ENCODE measurements at places on chromosomes 7 and 10.

- no peak for DNase-seq
Measured at GRCh38 chr10:102433619-102434046, 1.3 kb upstream of the CUEDC2 start.

DNA sequence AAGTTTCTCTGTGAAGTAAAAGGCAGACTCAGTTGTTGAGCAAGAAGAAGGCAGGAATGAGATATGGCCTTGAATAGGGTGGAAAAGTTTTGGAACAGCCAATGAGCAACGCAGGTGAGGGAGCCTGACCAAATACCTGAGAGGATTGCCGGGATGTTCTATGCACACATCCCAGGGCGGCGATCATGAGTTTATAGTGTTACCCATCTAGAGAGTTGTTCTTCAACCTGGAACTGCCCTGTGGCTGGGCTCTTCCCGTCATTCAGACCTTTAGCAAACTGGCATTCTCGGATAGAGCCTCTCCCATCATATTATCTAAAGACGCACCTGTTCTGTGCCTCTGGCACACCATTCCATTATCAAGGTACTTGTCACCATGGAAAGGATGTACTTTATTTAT, 103.0 kb upstream of the KIF5B start:
- no peak for DNase-seq

DNA sequence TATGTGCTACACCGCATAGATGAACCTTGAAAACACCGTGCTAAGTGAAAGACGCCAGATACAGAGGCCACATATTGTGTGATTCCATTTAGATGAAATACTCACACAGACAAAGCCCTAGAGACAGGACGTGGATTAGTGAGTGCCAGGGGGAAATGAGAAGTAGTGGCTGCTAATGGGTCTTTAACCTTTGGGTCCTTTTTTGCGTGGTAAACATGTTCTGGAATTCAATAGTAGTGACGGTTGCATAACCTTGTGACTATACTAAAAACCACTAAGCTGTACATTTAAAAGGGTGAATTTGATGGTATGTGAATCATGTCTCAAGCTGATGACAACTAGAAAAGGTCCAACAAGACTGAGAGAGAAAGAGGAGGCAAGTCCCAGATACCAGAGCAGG, 15.6 kb downstream of the SMKR1 start:
- DNase-seq: no peak

GRCh38 chr7:39310699-39311098, 255.5 kb upstream of the YAE1 start:
- no peak for DNase-seq

DNA sequence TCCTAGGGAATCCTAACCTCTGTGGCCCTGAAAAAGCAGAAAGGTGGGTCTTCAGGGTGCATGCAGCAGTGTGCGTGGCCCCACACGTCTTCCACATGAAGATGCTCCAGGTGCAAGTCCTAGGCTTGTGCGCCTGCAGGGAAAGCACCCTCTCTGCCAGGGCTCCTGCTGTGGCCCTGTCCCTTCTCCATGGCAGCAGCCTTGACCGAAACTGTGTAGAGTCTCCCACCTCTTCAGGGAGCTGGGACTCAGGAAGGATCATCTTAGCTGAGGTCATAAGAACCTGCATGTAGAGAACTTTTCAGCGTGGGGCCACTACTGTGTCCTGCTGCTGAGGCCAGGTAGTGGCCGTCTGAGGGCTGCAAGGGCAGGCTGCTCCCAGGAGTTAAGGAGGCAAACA, 6.3 kb upstream of the CSGALNACT2 start:
- DNase-seq: no peak

DNA sequence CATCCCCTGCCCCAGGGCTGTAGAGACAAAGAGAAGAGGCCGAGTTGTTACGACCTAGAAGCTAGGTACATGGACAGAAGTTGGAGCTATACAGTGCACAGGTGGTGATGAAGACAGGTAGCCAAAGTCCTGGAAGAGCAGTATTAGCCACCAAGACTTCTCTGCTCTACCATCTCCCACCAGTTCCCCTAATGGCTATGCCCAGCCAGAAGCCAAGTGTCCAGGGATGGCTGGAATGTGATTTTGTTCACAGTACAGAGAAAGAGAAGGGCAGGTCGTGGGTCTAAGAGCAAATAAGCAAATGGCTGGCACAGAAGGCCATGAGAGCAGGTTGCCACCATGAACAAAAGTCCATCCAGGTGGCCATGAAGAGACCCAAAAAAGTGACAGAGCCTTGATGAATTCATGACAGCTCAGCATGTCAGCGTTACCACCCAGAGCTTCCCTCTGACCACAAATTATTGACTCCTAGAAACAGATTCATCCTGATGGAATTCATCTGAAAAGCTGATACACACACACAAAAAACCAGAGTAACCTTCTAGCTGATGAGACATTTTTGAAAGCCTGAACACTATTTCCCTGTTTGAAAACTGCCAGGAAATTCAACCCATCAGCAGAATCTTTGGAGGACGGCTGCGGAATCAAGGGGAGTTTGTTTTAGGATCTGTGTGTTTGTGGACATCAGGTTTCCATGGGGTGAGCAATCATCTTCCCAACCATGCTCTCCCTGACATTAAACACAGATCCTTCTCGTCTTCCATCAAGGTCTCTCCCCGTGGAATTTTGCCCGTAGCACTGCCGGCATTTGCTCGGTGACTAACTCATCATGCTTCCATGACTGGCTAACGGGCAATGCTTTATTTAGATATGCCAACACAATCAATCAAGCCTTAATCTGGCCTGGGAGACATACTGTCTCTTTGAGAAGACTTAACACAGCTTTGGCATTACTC, 906.7 kb upstream of the AUTS2 start:
- no peak for DNase-seq

DNA sequence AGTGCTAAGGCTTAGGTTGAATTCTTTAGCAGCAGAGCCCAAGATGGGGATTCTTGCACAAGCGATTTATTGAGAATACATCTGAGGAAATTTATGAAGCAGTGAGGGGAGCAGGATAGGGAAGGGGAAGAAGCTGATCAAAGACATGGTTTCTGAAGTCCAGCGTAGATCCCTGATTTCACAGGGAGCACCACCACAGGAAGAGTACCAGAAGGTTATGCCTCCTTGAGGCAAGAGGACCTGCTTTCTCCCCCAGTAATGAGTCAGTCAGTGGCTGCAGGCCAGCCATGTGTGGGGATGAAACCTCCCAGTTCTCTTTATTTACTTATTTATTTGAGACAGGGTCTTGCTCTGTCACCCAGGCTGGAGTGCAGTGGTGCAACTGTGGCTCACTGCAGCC, 35.0 kb upstream of the CBLL1 start:
- DNase-seq: no peak

- DNase-seq: no peak
Measured at GRCh38 chr7:30475580-30475979, 3.0 kb downstream of the NOD1 start.

DNA sequence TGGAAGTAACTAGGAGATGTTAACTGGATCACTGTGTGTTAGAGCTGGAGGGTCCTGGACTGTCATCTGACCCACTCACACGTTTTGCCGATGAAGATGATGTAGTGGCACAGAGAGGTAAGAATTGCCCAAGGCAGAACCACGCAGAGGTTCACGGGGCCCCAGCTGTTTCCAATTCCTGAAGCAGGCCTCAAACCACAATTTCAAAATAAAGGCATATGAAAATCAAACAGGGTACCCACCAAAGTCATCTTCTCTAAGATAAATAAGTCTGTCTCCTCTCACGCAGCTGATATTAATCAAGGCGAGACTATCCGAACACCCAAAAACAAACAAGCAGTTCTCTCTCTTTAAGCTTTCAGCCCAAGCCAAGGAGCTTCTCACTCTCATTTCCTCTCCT, 113.3 kb upstream of the JCAD start:
- DNase-seq: no peak

- no peak for DNase-seq
Measured at GRCh38 chr10:48924988-48925387, 14.7 kb downstream of the LRRC18 start.

GRCh38 chr7:124031919-124032318, 948 bp downstream of the TMEM229A start:
- DNase-seq: no peak

GRCh38 chr10:43890124-43890523, 241.4 kb upstream of the ZNF32 start:
- no peak for DNase-seq

DNA sequence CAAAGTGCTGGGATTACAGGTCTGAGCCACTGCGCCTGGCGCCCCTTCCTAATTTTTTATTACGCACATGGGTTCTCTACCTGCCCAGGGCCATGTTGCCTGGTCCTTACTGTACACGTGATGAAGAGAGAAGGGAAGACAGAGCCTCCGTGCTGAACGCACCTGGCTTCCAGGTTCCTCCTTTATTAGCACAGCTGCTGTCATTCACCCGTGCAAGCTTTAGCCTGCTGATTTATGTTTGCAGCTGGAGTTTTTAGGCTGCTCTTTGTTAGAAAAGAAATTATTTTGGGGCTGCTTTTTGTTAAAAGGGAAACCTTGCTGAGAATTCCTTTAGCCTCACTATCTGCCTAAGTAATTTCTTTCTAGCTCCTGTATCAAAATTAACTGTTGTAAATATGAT, 417.0 kb downstream of the CALN1 start:
- DNase-seq: no peak
